ENCODE measurements at places on chromosomes 5 and 9. TPM values are rescaled to one million over a fixed set of nuclear protein-coding genes. Genes with fewer than 3 reads are reported as not detected.
A peak's percentile ranks its signal among the peaks of the same experiment; 100 is the strongest.

Gene SH3TC2
- total RNA-seq = not detected

DNA sequence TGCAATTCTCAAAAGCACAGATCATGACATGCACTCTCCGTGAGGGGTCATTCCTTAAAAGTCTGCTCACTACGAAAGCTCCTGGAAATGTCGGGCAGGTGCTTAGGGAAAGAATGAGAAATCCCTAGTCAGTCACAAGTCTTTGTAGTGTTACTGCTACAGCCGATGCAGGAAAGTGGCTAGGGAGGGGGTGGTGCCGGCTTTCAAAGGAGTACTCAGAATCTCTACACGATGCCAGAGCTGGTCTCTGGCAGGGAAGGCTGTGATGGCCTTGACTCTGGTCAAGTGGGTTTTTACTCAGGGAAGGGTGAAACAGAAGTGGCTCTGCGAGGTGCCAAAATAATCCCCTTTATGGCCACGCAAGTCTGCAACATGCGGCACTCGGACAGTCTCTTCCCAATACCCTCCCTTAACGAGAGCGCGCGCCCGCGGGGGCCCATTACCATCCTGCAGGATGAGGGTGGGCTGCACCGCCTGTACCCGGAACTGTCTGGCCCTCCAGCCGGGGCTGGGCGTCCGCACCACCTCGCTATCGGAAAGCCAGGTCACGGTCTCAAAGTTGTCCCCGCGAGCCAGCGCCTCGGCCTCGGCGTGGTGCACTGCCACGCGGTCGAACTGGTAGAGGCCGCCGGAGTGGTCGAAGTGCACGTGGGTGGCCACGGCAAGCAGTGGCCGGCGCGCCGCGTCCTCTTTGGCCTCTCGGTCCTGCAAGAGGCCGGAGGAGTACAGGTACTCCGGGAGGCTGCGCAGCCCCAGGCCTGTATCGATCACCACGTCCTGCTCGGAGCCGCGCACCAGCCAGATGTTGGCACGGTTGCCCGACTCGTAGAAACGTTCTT is 956 bp downstream of the MBLAC2 start:
- DNase-seq = peak; percentile 20

- DNase-seq = no peak
Observed at GRCh38 chr5:56974241-56974640, 22.3 kb upstream of the MIER3 start.

DNA sequence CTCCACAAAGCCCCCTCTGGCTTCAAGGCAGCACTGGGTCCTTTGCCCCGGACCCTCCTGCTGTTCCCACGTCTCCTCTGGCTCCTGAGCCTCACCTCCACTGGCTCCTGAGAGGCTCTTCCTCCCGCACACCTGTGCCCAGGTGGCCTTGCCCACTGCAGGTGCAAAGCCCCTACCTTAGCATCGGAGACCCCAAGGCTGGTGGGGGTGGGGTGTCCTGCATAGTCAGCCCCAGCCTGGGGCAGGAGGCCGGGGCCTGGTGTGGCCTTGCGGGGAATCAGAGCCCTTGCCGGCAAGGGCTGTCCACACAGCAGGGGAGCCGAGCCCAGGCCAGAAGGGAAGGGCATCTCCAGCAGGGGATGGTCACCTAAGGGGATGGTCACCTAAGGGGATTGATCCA is 41.3 kb upstream of the CEP72 start:
- no peak for DNase-seq

Gene PCDHB13
- total RNA-seq = 0.08 TPM

DNA sequence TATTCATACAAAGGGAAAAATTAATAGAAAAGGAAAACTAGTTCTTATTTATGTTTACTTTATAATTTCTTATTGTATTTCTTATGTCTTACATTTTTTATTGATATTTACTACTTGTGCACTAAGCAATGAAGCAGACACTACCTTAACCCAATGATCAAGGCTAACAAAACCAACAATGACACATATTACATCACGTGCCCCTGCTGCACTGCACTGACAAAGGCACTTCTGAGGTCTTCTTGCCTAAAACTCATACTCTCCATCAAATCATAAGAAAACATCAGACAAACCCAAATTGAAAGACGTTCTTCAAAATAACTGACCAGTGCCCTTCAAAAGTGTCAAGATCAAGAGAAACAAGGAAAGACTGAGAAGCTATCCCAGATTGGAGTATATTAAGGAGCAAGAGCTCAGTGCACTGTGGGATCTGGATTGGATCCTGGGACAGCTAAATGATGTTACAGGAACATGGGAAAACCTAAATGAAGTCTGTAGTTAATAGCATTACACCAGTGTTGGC is 230.9 kb downstream of the AUH start:
- no peak for DNase-seq

- DNase-seq = no peak
Observed at GRCh38 chr5:120037451-120037850, 408.1 kb downstream of the FAM170A start.

Gene ARHGEF39
- total RNA-seq = not detected

DNA sequence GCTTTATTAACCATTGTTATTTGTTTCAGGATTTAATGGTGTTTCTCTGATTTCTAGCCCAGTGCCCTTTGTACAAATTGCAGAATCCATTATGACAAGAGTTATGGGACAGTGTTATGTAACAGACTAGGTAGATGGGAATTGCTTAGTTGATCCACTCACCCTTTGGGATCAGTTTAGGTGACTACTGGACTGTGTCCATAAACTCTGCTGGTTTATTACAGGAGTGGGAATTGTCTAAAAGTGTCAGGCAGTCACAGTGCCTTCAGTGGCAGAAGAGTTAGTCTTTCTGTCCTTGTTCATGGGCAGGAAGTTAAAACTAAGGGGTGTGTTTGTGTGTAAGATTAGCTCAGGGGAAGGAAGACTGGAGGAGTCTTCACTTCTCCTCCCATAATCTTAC is 29.3 kb downstream of the RCL1 start:
- DNase-seq = no peak

Gene CENPP
- 19.5 TPM for total RNA-seq
